Umbilical cord (tissue), 2 donors: ENCODE measurements at places on chromosomes 2 and 18.

DNA sequence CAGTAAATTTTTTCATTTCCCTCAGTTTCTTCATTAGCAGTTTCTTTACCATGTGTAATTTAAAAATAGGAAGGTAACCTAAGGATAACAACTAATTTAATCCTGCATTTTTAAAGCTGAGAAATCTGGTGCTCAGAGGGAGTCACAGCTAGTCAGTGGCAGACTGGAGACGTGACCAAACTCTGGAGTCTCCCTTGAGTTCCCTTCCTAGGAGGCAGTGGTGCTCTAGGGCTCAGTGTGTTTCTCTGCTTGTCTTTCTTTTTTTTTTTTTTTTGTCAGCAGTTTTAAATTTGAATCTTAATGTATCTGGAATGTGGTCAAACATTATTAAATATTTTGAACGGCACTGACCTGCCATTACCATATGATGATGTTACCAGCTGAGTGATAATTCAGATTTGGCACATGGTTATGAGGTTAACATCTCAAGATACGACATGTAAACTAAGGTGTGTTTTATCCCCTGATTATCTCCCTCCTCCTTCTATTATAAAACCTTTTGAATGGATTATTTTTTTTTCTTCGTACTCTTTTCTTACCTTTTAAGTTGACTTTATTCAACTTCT, 226.2 kb downstream of the GALNT13 start:
- no peak for DNase-seq

DNA sequence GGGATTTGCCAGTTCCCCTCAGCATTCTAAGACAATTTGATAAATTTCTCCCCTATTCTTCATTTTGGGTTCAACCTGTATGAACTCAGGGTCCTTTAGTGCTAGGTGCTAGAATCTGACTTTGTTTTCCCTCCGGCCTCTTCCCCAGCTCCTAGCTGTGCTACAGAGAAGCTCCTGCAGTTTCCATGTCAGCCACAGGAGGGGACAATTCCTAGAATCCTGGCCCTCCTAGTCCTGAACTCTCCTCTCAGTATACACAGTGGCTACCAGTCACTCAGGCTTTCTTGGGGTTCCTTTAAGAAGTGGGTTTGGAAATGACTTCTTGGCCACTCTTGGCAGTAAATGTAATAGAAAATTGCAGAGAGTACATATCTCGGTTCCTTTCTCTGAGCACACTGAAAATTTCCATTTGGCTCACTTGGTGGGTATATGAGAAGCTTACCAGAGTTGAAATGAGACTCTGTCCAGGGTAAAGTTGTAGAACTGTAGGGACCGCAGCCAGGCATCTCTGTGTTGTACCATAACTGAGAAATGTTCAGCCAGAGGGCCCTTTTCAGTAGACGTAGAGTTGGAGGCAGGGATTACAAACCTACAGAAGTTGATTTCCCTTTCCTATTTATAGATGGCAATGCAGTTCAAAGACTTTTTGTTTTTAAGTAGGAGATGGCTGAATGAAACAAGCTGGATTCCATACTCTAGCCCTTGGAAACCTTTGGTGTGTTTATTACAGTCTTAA, 5.0 kb upstream of the CHST10 start:
- DNase-seq, result peak; percentile 12

- DNase-seq, result peak; percentile 7
Observed at GRCh38 chr2:70828914-70829824, 6.4 kb downstream of the CD207 start.

DNA sequence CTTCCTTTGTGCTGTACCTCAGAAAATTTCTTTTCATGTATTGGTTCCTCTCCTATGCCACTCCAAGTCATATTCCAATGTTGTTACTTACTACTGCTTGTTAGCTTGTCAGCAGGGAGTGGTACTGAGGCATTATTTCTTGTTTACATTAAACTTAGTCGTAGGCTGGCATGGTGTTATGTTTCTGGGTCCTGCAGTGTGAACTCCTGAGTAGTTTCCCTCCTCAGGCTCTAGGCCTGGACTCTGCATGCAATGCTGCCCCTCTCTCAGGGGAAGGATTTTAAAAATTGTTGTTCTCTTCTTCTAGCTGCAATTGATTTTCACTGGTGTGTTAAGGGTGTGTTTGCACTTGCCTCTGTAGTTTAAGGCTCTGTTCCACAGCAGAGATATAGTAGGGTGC, 671.6 kb downstream of the PLCL1 start:
- no peak for DNase-seq

DNA sequence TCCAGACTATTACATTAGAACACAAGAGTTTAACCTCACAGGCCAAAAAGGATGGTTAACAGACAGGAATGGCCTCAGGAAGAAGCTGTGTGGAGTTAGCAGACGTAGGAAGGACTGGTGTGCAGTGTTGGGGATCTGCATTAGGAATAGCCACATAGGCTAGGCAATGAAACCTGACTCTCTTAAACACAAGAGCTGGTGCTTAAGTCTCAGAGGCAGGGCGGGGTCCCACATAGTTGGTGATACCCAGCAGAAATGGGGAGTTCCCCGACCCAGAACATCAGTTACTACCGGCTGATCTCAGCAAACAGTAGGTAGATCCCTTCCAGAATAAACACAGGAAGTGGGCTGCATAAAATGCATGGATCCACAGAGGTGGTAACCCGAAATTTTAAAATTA, 64.1 kb downstream of the CCDC93 start:
- DNase-seq, result no peak

DNA sequence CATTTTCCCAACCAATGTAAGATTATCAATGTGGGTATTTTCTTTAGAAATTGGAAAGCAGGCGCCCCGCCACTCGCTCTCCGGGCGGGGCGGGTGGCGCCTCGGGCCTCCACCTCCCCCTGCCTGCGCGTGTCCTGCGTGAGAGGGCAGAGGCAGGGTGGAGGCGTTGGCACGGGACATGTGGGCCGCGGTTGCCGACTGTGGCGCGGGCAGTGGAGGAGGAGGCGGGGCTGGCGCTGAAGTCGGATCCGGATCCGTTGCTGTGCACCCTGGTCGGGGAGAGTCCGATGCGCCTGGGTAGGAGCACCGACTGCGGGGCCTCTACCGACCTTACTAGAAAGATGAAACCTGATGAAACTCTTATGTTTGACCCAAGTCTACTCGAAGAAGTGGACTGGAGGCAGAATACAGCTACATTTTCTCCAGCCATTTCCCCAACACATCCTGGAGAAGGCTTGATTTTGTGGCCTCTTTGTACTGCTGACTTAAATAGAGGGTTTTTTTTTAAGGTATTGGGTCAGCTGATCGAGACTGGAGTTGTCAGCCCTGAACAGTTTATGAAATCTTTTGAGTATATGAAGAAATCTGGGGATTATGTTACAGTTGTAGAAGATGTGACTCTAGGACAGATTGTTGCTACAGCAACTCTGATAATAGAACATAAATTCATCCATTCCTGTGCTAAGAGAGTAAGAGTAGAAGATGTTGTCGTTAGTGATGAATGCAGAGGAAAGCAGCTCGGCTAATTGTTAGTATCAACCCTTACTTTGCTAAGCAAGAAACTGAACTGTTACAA, 37.9 kb downstream of the PMS1 start:
- peak; percentile 42 for DNase-seq
